Stimulated activated naive B cell treated with anti-CD40 and anti-IgM and Interleukin-4, amounts not matched to agents 10 μg/mL and 1 μg/mL and 100 μg/mL, for 72 hours (primary cell): ENCODE measurements at places on chromosomes 6 and 20.

DNA sequence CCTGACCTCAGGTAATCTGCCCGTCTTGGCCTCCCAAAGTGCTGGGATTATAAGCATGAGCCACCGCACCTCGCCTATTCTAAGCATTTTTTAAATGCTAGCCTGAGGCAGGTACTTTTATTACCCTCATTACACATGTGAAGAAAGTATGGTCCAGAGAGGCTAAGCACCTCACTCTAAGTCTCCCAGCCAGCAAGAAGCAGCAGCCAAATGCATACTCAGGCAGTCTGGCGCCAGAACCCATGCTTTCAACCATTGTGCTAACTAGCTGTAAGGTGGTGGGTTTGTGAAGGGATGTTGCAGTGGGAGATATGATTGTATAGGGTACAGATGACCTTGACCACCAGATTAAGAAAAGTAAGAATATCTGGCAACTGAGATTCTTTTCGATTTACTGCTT, 26.1 kb upstream of the RIPOR2 start:
- DNase-seq = no peak

- no peak for DNase-seq
Observed at GRCh38 chr6:108518714-108519576, 41.8 kb upstream of the FOXO3 start.

DNA sequence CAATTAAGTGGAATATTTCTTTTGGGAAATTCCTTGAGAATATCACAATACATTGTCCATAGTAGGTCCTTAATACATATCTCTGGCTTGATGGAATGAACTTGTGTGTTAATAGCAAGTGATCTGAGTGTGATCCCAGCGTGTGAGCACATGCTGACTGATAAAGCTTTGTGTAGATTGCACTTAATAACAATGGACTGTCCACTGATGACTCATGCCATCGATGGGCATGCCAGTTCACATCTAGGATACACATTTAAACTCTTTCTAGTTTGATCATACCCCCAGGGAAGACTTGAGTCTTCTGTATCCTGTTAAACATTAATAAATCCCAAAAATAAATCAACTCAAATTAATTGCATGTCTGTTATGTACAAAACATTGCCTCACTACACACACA, 454.3 kb upstream of the SPTLC3 start:
- DNase-seq = no peak

GRCh38 chr6:110368284-110368683, 10.1 kb upstream of the METTL24 start:
- no peak for DNase-seq

DNA sequence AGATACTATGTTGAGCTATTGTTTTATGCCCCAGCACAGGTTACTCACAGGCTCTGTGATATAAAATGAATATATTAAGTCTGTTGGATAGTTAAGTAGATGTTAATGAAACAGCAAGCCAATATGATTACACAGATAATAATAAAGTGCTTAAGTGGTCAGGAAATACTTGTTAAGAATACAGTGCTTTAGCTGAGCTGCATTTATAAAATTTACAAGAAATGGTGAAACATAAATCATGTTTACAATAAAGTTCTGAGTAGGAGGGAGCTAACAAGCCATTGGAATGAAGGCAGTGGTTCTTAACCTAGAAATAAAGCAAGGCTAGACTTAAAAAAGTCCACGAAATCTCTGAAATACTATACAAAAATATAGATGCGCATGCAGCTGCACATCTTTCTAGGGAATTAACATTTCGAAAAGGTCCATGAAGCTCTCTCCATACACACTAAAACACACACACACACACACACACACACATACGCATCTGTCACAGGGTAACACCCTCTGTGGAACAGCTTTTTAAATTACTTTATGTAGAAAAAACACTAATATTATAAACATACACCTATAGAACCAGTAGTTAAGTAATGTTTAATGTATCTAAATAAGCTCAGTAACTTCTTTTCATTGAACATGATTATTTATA, 87.3 kb downstream of the COL9A1 start:
- no peak for DNase-seq

- no peak for DNase-seq
Observed at GRCh38 chr20:38128691-38129090, 36.4 kb downstream of the TGM2 start.

- DNase-seq = no peak
Observed at GRCh38 chr6:5175635-5176034, 85.1 kb downstream of the LYRM4 start.

DNA sequence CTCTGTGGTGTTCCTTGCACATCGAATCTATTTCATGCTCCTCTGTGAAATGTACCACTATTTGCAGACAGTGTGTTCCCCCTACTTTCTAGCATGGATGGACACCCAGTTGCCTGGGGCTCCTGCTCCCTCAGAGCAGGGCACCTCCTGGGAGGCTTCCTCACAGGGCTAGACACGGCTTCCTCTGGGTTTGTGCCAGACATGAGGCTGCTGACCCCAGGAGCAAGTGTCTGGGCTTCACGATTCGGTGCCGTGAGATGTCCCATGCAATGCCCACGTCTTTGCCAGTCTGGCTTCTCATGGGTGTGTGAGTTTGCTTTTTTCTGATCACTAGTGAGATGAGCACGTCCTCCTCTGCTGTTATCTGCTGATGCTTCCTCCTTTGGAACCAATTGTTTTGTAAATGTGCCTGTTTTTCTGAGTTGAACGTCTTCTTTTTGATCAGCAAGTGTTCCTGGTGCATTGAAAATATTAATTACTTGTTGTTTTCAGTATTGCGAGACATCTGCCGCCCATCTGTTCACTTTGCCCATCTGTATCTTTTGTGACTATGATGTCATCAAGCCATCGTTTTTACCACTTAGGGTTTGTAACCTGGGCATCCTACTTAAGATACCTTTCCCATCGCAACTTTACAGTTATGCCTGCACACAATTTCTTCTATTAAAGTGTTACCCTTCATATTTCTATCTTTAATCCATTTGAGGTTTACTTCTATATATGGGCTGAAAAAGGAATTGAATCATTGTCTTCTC, 92.0 kb downstream of the TTLL2 start:
- no peak for DNase-seq

DNA sequence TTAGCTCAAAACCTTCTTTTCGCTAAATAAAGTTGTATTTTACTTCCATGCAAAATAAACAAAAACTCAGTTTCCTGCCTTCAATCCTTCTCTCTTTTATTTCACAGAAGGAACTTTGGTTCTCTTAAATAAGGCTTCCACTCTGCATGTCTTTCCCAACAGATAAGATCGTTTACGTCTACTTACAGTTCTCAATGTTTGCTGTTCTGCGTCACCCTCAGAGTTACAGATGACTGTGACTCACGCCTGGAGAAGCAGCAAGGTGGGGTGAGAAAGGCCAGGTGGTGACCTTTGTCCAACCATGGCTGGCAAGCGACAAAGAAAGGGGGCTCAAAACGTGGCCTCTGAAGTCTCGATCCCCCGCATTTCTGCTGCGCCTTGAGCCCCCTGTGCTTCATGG, 51.4 kb upstream of the RPS6KA2 start:
- DNase-seq = no peak

DNA sequence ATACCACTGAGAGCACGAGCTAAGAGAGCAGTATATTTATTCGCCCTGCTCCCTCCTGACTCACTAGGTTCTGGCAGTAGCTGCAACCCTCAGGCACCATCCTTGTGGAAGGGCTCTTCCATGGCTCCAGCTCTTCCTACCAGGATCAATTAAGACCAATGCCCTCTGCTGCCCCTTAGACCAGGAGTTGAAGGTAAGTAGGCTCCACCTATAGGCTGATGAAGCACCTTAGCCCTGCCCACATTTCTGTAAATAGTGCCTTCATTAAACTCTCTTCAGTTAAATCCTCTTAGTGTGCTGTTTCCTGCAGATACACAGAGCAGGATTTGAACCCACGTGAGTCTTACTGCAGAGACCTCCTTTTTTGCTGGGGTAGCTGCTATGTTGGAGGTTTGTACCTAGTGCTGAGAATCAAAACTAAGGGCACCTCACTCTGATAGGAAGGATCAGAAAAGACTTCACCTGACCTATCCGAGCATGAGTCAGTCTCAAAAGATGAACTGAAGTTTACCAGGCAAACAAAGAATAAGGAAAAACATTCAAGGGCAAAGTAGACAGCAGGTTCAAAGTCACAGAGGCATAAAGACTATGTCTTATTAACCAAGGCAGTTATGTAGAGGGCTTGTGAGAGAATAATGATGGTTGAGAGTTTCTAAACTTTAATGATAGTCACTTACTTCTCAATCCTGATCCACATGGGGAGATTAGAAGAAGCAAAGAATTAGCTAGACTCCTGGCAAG, 56.9 kb upstream of the BEND6 start:
- no peak for DNase-seq

DNA sequence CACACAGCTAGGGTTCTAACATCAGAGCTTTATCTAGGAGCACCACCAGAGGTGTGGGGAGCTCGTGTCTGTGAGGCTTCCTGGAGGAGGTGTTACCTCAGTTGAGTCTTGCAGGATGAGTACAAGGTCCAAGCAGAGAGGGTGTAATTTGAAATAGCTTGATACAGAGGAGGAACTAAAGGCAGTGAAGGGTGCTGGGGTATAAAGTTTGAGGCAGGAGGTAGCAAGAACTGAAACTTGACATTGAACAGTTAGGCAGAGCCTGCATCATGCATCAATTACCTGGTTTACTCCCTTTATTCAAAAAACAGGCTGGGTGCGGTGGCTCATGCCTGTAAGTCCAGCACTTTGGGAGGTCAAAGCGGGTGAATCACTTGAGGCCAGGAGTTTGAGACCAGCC, 241.2 kb downstream of the UST start:
- DNase-seq = peak; percentile 21

- peak; percentile 9 for DNase-seq
Observed at GRCh38 chr6:109978174-109979032, at the start of gene GPR6. TSS of gene GPR6 (plus strand) at chr6:109978311. CDS start at chr6:109979113, 802 bp downstream.

- no peak for DNase-seq
Observed at GRCh38 chr6:26351544-26351953, 13.4 kb upstream of the BTN3A2 start.

DNA sequence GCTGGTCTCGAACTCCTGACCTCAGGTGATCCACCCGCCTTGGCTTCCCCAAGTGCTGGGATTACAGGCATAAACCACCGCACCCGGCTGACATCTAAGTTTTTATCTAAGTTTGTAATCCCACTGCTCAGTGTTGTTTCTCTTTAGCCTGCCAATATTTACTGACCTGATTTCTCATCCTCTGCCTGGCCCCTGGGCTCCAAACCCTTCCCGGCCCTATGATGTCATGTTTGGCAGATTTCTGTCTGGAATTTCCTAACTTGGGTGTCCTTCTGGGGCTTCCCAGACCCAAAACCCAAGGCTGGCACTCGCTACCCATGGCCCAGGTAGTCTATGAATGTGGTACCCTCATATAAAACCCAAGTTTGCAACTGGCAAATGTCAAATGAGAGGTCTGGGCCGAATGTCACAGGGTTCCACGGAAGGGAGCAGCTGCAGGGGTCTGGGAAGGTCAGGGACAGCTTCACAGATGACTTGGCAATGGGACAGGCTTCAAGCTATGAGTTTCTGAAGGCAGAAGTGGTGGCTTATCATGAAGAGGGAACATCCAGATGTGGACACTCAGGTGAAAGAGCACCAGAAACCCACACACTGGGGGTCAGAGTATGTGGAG, 54.9 kb downstream of the TMEM170B start:
- DNase-seq = no peak

GRCh38 chr20:23643659-23644058, 5.9 kb upstream of the CST3 start:
- DNase-seq = no peak

DNA sequence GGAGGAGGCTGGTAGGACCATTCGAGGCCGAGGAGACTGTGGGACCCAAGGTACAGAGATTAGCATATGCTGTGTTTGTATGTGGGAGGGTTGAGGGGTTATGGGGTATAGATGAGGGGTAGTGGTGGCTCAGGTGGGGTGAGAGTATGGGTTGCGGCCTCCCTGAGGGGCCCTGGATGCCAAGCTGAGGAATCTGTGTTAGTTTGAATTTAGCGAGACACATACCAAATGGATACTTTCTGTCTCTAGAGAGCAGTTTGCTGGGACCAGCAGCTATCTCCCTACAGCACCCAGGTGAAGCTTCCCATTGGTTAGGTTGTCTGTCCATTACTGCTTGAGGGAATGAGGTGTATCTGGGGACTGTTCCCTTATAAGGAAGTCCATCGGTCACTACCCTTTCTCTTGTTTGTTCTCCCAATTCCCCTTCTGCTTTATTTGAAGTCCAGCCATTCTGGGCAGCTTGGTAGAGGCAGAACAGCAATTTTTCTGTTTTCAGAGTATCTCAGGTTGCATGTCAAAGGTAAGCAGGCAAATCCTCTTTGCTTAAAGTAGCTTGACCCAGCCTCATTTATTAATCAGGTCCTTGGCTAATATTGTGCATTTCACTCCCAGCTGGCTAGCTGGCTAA, 15.2 kb downstream of the CHMP4B start:
- no peak for DNase-seq

GRCh38 chr20:35947489-35947888, 6.8 kb downstream of the SCAND1 start:
- peak; percentile 5 for DNase-seq

DNA sequence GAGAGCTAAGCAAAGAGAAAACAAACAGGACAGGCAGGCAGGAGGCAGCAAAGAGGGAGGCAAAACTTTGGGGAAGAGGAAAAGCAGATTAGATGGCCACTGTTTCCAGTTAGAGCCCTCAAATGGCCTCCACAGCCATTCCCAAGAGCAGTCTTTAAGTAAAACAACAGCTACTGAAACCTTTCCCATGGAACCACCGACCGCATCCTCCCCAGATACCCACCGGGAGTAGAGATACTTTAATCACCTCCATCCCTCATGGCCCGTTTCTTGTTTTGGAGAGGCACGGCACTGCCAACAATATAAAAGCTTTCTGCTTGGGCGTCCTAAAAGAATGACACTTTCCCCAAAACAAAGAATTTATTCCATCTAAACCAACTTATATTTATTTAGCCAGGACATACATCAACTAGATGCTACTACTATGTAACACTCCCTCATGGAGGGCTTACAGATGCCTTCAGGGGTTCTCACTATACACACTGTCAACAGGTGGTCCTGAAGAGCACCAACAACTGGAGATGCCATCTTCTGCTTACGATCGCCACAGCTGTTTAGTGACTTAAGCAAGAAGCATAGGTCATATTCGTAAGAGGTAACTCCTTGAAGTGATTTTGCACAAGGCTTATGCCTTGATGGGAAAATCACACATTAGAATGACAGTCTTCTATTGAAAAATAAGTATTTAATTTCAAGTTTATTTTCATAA, 43.4 kb downstream of the CNKSR3 start:
- no peak for DNase-seq

DNA sequence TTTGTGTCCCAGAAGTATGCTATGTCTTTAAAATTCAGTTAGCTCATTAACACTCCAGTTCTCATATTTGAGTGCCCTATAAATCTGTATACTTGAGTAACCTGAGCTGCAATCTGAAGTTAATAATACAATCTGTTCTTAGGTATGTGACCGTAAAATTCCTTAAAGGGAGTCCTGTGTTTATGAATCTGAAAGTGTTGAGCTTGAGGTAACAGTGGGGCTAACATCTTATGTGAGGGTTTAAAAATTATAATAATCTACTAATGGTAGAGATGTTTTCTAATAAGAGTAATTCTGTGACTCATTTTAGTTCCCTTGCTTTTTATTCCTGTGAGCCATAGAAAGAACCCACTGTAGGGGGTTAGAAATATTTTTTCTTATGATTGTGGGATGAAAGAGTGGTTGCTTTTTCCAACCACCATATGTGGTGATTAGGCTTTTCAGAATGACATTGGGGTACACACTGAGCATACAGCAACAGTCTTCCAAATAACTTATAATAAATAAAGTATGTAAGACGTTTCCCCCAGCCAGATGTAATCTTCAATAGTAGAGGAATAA, 121.2 kb downstream of the BCKDHB start:
- no peak for DNase-seq
